Skeletal muscle cell (primary cell): ENCODE measurements at places on chromosomes 2 and 18.

DNA sequence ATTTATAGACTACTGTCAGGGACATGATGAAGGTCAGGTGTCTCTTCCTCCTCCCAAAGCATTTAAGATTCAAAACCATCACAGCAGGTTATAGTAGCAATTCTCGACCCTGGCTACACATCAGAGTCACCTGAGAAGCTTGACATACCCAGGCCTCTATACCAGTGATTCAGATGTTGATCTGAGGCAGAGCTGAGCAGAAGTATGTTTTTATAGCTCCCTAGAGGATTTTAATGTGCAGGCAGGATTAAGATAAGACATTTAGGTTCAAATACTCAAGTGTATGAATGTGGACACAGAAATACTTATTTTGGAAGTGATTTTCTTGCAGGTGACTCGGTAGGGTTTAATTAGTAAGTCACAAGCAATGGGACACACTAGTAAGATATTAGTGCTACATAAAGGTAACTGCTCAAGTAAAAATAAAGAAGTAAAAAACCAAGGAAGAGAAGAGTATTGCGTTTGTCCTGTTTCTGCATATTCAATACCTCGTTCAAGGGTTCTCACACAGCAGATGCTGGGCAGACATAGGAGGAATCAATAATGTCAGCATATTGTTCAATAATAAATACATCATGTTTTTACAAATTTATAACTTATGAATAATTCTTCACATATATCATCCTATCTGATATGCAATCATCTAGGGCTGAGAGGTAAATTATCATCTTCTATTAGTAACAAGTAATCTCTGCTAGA lies 7.0 kb downstream of the GCFC2 start:
- no peak for DNase-seq

DNA sequence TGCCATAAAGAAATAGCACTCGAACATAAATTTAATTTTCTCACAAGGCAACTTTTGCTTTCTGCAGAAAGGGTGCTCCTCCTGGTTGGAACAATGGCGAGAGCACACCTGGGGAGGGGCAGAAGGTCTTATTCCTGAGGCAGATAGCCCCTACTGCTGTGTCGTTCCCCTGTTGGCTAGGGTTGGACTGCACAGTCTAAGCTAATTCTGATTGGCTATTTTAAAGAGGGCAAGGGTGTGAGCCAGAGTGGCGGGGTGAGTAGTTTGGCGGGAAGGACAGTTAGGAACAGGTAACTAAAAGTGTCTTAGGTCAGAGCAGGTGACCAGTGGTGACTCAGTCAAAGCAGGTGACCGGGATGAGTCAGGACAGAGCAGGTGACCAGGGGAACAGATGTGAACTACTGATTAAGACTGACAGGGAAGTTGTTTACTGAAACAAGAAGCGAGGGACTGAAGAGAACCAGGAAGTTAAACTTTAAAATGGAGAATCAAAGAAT lies 49.7 kb upstream of the AGAP1 start:
- no peak for DNase-seq

DNA sequence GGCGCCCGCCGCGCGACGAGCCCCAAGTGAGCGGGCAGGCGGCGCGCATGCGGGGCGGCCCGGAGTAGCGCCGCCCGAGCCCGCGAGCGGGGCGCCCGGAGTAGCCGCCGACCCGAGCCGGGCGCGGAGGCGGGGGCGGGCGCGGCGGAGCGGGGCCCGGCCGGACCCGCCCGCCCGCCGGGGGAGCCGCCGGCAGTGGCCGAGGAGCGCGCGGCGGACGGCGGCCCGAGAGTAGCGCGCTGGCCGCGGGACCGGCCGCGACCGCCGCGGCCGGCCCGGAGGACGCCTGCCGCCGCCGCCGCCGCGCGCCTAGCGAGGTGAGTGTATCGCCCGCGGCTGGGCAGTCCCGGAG lies at the start of gene GALNT1:
Gene GALNT1 (plus strand): TSS at position 195 of the 352 bp plus-strand sequence. CDS start 72,923 bp downstream, outside the sequence.
- no peak for DNase-seq

- DNase-seq, result no peak
These were observed 495.1 kb upstream of the MYT1L start for GRCh38 chr2:2826209-2826551.

DNA sequence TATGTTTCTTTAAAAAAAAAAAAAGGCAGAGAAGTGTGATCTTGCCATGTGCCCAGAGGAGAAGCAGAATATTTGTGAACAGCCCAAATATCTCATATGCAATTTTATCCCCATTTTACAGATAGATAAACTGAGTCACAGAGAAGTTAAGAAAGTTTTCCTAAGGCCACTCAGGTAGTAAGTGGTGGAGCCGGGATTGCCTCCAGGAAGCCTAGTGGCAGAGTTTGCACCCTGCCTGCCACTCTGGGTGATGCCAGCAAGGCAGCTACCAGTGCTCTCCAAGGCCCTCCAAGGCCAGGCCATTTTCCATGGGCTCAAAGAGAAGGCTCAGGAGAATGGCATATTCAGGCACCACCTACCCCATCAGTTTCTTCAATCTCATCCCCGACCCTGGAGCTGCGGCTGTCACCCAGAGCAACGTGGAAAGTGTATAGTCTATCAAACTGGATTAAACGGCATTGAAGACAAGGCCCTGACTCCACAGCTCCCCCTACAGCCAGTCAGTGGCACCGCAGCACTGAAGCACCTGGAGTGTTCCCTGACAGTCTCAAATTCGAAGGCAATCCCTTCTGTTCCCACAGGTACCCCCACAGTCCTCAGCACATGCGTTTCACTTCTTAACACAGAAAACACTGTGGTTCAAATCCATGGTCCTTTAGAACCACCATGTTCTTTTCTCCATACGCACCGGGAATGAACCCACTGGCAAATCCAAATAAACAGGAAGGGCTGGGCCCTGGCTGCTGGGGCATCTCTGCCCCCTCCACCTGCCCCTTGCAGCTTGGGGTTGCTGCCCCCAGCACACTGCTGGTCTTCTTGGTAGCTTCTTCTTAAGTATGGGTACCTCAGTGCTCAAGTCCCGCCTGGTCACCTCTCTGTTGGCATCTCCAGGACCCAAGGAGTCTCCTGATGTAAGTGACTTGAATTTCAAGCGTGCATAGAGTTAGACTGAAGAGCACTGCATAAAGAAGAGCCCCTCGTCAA lies 175.3 kb downstream of the INHBB start:
- no peak for DNase-seq

- DNase-seq, result no peak
These were observed 61.6 kb upstream of the PIK3C3 start for GRCh38 chr18:41893432-41893831.

- DNase-seq, result no peak
These were observed 217.2 kb upstream of the PKDCC start for GRCh38 chr2:41830600-41830999.

DNA sequence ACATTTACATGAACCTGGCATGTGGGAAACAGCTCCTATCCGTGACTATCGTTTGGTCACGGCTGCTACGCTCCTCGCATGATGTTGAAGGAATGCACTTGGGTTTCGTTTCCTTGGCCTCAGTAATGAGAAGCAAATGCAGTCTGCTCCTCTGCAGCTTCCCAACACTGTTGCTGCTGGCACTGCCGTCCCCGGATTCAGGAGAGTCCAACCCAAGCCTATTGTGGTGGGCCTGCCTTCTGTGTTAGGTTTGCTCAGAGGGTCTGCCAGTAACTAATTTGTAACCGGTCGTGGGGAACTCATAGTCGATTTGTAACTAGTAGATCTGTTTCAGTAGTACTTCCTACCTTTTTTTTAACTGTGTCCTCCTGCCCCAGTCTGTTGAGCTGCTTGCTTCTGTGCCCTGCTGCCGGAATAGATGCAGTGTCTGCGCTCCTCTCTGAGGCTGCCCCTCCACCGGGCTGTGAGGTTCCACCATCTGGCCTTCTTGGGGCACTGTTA lies 58.4 kb downstream of the WDSUB1 start:
- no peak for DNase-seq

GRCh38 chr18:60411715-60412114 lies 39.1 kb upstream of the MC4R start:
- no peak for DNase-seq

DNA sequence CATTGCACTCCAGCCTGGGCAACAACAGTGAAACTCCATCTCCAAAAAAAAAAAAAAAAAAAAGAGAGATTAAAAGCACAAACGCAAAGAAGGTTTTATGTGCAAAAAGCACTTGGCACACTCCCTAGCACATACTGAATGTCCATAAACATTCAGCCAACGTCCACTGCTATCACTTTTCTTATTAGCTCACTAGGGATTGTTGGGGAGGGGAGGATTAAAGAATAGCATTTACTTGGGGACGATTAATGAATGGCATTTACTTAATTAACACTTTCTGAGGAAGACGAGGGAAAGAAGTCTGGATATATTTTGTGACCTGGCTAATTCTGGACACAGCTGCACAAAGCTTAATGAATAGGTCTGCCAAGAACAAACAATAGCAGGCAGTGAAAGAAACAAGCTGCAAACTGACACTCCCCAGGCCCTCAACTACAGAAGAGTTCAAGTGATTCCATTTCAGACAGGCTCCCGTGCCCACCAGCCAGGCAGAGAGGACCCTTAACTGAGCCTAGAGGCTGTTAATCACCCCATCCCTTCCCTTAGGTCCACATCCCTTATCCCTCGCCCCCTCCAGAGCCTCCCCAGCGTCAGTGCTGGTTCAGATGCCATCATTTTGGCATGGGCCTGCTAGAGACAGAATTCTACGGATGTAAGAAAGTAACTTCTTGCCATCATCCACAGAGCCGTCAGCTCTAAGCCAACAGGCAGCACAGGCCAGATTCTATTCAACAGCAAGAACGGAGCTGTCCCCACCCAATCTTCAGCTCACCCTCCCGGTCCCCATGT lies 7.4 kb downstream of the CYB5A start:
- no peak for DNase-seq

DNA sequence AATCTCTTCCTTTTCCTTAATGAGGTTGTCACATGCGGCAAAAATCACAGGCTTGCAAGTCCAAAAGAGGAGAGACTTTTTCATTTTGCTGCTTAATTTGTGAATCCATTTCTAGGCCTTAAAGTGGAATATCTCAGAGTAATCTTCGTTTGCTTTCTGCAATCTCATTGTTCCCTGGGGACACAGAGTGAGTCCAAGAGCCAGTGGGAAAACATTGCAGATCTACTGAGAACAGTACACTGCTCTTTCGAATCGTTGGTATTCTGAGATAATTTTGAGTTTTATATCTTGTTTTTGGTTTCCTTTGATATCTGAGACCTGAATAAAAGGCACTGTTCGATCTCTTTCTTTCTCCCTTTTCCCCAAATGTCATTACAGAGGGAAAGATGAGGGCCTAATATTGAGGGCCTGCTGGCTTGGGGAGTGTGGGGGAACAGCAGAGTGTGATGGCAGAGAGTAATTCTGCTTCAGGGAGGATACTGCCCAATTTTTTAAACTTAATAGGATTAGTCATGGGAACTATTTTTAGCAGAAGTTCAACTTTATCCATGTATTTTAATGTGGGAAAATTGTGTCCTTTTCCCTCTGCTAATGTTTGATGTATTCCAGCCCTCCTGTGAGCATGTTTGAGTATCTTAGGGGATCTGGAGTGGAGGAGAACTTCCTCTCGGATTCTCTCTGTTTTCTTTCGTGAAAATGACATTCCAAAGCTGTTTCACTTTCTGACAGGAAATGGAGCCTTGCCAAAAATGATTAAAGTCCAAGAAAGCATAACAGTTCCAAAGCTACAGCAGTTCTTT lies 418.2 kb upstream of the ZEB2 start:
- peak; percentile 84 for DNase-seq
